CD4-positive, alpha-beta T cell treated with Interleukin-17A for 1 hour (primary cell): ENCODE measurements at places on chromosomes 13 and 19.

- no peak for DNase-seq
Measured at GRCh38 chr13:36774931-36775330, 44.1 kb upstream of the RFXAP start.

- no peak for DNase-seq
Measured at GRCh38 chr13:24038841-24039330, 121.6 kb upstream of the SPATA13 start.

GRCh38 chr19:44212866-44213346 lies 574 bp downstream of the ZNF227 start:
- DNase-seq: no peak

DNA sequence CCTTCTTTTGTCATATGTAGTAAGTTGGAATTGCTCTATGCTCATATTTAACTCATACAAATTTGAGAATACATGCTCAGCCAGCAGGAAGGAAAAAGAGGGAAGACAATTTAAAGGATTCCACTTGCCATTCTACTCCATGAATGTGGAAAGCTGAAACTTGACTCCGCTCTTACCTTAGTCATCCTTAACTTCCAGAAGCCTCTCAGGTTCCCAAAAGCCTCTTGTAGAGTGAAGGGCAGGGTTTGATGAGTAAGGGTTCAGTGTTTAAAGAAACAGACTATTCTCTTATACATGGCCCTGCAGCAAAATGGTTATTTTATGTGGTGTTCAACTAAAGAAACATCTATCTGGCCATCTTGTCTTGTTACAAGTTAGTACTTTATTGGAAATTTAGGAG lies 27.1 kb downstream of the FAM124A start:
- no peak for DNase-seq

DNA sequence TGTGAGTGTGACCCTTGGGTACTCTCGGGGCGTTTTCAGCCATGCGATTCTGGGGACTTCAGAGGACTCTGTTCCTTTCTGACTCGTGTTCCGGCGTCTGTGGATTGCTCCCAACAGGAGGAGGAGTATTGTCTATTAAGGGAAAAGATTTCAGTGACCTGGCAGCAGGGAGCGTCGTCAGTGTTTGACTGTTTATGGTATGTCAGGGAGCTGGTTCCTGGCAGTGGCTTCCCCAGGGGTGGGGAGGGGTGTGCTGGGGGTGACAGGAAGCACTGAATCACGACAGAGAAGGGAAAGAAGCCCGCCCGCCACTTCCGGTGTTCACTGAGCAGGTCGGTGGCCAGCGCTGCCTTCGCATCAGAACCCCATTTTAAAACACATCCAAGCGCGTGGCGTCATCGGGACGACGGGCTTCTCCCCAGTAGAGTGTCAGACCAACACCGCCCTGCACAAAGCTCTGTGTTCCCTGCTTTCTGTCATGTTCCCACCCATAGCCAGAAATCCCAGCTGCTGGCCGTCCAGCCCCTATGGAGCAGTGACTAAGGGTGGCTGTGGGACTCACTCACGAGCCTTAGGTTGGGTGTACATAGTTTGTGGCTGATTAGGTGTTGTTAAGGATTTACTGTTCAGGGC lies 33.8 kb downstream of the COL4A2 start:
- peak; percentile 33 for DNase-seq

GRCh38 chr13:24173795-24174194 lies 13.3 kb downstream of the SPATA13 start:
- DNase-seq: no peak

- no peak for DNase-seq
Measured at GRCh38 chr19:47487551-47488515, 3.8 kb upstream of the KPTN start.

DNA sequence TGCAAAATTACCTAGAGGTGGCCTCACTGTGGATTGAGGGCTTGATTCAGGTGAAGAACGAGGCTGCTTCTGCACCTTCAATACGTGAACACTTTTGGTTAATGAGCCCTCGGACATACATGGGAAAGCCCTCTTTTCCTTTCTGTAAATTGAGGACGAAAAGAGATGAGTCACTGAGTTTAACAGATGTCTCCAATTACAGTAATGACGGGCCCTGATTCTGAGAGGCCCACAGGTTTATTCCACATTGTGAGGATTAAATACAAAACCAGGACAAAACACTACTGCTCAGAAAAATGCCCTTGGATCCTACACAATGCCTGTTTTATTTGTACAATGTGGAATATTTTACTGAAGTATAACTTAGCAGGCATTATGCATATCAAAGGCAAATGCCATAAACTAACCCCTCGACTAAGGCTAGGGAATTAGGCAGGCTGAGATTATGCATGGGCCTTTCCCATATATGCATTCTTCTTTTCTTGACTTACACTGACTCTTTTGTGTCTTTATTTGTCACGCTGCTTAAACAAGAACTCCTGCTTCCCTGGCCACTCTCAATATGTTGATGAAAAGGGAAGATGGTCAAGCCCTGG lies 819.9 kb downstream of the OLFM4 start:
- DNase-seq: no peak

GRCh38 chr19:46361915-46362314 lies 15.0 kb downstream of the PPP5C start:
- DNase-seq: peak; percentile 49

GRCh38 chr19:50551715-50552187 lies 16.5 kb downstream of the LRRC4B start:
- no peak for DNase-seq

DNA sequence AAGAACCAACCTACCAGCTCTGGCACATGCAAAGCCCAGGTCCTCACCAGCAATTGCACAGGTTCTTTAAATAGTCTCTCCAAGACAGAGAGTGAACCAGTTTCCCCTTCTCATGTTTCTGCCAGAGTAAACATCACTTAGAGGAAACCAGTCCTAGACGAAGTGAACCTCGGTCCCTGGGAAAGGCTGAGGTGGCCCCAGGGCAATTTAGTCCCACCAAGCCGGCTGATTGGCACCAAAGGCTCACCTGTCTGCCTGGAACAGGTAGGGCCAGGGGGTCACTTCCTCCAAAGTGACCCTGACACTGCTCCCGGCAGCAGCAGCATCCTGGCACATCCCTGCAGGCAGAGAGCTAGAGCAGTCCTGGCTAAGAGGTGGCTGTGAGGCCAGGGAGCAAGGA lies 122.9 kb upstream of the ZNF507 start:
- no peak for DNase-seq

DNA sequence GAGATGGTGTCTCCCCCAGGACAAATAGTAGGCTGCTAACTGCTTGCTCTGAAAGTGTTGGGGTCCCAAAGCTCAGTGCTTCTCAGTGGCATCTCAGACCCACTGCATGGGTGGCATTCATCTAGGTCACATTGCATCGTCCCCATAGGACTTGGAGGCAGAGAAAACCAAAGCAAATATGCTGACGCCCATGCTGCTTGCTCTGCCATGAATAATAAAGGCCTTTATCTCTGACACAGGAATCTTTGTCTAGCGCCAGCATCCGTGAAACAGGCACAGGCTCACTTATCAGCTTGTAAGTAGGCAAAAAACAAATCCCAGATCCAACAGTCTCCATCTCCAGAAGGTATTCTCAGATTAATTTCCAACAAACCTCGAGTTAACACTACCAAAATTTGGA lies 18.9 kb upstream of the IPO5 start:
- no peak for DNase-seq

DNA sequence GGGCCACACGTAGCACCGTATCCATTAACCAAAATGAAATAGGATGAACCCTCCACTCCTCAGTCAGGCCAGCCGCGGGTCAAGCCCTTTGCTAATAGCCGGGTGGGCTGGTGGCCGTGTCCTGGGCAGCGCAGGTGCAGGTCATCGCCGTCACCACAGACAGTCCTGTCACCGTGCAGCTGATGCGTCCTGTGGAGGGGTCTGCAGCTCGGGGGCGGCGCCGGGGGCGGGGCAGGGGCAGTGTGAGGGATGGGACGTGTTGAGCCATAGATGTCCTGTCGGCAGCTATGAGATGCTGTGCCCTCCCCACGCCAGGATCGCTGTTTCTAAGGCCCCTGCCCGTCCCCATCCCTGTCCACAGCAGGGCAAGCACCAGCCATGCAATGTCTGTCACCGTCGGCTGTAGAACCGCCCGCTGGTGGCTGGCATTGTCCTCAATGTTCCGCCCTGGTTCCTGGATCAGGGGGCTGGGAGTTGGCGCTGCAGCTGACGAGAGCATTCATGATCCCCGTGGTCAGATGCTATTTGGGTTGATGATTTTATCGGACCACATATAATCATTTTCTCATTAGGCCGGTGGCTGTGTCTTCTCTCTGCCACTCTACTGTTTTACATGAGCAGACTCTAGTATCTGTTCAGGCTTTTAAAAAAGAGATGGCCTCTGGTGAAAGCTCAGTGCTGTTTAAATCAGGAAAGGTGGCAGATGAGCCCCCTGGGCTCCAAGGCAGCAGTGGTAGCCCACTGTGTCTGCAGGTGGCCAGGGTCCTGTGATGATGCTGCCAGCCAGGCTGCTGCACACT lies 126.1 kb downstream of the KDM4B start:
- DNase-seq: no peak

DNA sequence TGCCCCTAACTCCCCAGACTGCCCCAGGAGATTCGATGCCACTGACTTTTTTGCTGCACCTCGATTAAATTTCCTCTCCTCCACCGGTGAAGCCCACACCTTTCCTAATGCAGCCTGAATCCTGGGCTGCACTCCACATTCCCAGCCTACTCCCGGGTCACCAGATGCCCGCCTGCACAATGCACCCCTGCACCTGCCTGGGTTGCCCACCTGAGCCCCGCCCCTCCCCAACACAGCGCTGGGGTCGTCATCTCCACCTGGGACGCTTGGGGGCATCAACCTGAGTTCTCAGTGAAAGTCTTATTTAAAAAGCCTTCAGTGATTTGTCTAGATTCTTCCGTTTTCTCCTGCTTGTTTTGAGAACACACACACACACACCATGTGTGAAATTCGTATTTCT lies 24.5 kb upstream of the DPP9 start:
- no peak for DNase-seq

DNA sequence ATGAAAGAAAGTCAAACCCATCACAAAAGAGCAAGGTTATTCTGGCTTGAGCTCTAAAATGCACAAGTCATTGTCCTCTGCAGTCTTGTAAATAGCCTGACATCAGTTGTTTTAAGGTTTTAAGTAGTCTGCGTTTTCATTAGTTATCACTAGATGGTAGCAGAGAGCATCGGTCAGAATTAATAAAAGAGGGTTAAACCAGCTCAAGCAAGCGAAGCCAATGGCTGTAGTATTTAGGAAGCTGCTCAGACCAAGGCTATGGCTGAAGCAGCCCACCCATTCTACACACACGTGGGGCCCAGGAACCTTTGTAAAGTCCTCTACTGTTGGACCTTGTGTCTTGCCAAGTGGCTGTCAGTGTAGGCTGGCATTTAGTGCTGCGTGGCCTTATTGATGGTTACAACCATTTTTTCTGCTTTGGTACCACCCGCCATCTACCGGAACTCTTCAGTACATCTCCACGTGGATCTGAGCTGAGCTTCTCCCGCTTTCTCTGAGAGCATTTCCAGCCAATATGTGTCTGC lies 13.3 kb upstream of the ZNF57 start:
- DNase-seq: peak; percentile 60

GRCh38 chr13:76725211-76725610 lies 161.0 kb downstream of the KCTD12 start:
- DNase-seq: no peak

DNA sequence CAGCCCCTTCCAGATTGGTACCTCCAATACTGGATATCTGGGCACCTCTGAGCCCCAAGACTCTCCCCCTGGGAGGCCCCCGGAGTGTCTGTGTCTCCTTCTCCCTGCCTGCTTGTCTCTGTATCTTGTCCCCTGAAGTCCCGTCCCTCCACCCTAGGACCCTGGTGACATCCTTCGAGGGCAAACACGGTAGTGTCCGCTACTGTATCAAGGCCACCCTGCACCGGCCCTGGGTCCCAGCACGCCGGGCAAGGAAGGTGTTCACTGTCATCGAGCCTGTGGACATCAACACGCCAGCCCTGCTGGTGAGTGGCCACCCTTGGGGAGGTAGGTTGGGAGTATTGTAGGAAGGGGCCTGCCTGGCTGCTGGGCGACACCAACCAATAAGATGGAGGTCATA lies 844 bp downstream of the ARRDC2 start:
- DNase-seq: no peak

DNA sequence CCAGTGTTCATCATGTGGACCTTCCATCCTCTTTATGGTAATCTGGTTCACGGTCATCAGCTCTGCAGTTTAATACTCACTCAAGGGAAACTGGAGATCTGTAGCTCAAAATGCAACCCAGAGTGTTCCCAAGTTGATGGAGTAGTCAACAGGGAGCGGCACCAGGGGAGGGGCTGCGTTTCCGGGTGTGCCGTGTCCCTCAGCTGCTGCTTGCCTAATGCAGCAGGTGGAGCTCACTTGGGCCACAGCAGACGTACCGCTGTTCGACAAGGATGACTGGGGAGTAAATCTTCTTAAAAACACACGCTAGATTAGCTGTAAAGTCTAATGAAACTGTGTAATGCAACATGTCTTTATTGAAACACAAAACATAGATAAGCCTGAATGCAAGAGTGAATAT lies 81.1 kb downstream of the TNFSF13B start:
- DNase-seq: no peak
